ENCODE measurements at places on chromosomes 5 and 9. TPM values are rescaled to one million over a fixed set of nuclear protein-coding genes. Genes with fewer than 3 reads are reported as not detected.

Gene SLC6A19
- polyA plus RNA-seq, result not detected

Gene HMMR
- polyA plus RNA-seq, result not detected

Gene LCN9
- polyA plus RNA-seq, result not detected

Gene PCDHB15
- polyA plus RNA-seq, result 30.0 TPM

Gene TMEM8B
- polyA plus RNA-seq, result 7.1 TPM

Gene CATSPER3
- not detected for polyA plus RNA-seq

Gene CNTLN
- polyA plus RNA-seq, result 3.1 TPM

Gene NRARP
- not detected for polyA plus RNA-seq

Gene TLE4
- polyA plus RNA-seq, result 4.2 TPM

Gene TMEM38B
- polyA plus RNA-seq, result 5.3 TPM

Gene CD72
- not detected for polyA plus RNA-seq

Gene CCNI2
- polyA plus RNA-seq, result 152 TPM

Gene AGXT2
- polyA plus RNA-seq, result not detected
